ENCODE measurements at places on chromosomes 7 and 10.

- DNase-seq, result peak; percentile 15
Observed at GRCh38 chr10:70541736-70542564, 60.6 kb downstream of the PRF1 start.

DNA sequence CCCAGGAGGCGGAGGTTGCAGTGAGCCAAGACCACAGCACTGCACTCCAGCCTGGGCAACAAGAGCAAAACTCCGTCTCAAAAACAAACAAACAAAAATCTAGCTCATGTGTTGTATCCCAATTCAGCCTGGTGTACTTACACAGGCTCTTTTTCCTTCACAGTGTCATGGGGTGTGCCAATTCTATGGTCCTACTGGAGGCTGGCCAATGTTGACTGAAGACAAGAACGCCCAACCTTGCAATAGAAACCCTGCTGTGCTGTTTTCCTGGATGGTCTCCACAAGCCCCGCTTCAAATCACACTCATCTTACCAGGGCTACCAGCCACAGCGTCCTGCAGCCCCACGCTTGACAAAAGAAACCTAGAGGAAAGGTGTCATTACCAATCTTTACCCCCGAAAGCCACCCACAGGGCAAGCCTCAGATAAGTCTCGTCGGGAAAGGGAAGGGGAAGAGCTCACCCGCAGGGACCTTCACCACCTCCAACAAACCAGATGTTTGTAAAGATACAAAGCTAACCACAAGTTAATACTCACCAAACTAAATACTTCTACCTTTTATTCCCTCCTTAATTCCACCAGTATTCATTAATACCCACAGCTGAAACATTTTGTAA is 64.8 kb downstream of the TNS3 start:
- DNase-seq, result no peak

DNA sequence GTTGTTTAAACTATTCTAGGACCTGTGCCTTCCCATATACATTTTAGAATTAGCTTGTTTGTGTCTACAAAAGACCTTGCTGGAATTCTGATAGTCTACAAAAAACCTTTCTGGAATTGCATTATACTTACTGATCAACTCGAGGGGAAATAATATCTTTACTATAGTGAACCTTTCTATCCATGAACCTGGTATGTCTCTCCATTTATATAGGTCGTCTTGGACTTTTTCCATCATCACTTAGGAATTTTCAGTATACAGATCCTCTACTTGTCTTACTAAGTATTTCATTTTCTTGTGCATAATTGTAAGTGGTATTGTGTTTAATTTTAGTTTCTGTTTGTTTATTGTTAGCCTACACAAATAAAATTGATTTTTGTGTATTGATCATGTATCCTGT is 101.1 kb downstream of the WDFY4 start:
- no peak for DNase-seq

- no peak for DNase-seq
Observed at GRCh38 chr10:87920538-87920937, 57.1 kb downstream of the PTEN start.

- no peak for DNase-seq
Observed at GRCh38 chr10:1372212-1372611, 316.0 kb downstream of the WDR37 start.

- DNase-seq, result no peak
Observed at GRCh38 chr10:97961945-97962344, 68.5 kb downstream of the CRTAC1 start.

DNA sequence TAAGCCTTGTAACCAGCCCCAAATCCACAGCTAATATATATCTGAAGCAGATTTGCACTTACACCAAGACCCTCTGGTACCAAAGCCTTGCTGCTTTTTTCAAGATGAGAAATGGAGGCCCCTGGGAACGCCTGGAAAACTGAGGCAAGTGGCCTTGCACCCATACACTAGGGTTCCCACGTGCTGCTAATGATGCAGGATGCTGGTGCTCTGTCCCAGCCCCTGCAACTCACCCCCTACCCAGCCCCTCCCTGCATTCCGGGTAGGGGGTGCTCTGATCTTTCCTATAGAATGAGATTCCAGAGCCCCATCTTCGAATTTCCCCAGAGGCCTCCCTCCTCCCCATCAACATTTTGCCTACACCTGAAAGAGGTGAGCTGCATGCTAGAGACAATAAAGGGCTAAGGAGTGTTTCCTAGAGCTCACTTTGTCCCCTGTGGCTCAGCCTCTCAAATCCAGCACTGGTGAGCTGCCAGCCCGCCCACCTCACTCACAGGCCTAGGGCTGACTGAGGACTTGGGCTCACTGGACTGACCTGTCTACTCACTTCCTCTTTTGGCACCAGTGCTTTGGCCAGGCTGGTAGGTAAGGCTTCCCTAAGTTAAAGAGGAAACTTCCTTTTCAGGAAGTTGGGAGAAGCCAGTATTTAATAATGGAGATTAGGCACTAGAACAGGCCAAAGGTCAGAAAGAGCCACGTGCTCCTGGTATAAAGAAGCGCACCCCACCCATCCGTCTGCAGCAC is 9.8 kb downstream of the RBP4 start:
- no peak for DNase-seq

GRCh38 chr7:106139265-106140251 is 27.4 kb upstream of the SYPL1 start:
- no peak for DNase-seq

GRCh38 chr7:122595885-122596284 is 103.0 kb downstream of the RNF133 start:
- no peak for DNase-seq

GRCh38 chr10:50324046-50324445 is 72.7 kb upstream of the ASAH2 start:
- DNase-seq, result no peak

DNA sequence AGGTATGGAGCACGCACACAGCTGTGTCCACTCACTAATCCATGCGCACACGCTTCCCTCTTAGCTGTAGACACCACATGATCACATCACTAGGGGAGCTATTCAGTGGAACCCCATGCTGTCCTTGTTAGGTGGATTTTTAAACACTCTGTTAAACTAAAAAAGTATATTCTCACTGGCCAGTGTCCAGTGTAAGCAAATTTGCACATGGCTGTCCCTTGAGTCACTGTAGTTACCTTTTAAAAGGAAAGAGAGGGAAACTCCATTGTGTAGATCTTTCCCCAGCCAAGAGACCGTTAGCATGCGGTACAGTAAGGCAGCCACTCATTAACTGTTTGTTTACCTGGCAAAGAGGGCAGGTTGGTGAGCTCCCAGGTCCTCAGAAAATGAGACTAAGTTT is 81.6 kb upstream of the INSYN2A start:
- DNase-seq, result no peak

- DNase-seq, result no peak
Observed at GRCh38 chr10:132642732-132643008, 105.1 kb downstream of the INPP5A start.

DNA sequence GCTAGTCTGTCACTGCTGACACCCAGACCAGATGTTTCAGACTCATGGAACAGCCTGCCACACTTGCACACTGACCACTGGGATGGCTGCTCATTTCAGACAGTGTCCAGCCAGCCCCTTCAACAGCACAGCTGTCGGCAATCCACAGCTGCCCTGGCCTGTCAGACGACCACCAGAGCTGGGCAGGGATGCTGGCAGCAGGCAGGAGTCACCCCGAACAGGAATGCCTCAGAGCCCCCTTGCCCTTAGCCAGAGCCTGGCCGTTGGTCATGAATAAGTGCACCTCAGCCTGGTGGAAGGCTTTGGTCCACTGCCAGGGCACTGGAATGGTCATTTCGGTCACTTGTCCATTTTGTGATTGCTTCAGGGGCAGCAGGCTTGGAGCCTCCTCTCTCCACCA is 149.6 kb upstream of the TCERG1L start:
- no peak for DNase-seq

- DNase-seq, result no peak
Observed at GRCh38 chr10:110413049-110413783, 84.5 kb upstream of the DUSP5 start.

DNA sequence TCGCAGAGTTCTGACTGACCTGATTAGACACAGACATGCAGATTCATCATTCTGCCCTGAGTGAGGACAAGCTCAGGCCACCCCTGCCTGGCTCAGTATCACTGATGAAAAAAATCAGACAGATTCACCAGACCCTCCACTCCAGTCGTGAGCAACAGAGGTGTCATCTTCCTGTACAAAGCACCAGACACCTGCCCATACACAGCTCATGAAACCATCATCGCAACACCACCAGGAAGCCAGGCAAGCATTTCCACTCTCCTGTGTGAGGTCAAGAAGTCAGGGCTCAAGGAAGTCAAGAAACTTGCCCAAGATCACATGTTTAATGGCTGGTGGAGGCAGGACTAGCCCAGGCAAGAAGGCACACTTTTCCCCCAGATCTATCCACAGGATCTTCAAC is 163.0 kb downstream of the CALN1 start:
- no peak for DNase-seq

GRCh38 chr7:157558516-157558874 is 221.7 kb downstream of the DNAJB6 start:
- peak; percentile 11 for DNase-seq

DNA sequence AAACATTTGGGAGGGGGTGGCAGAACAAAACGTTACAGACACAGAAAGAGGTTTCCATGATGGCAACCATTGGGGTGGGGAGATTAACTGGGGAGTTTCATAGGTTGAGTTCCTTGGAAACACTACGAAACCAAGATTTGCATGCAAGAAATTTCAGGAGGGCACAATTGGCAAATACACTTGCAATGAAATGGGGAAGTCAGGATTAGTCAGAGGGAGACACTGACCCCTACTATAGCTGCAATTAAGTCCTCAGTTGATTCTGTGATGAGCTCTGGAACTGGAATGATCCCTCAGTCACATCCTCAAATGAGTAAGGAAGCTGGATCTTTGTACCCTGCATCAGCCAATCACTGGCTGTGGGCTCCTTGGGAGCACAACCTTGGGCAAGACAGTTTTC is 22.1 kb downstream of the CPEB3 start:
- DNase-seq, result no peak

DNA sequence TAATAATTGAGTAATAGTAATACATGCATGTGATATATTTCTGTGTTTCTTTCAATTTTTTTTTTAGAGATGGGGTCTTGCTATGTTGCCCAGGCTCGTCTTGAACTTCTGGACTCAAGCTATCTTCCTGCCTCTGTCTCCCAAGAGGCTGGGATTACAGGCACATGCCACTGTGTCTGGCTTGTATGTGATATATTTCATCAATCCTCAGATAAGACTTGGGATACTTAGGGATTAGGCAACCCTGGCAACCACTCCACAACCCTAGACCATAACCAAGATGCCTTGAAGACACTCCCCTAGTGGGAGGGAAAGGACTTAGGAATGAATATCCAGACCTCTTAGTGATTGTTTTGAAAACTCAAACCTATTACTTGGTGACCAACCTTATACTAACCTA is 154.8 kb downstream of the CCDC3 start:
- DNase-seq, result no peak

DNA sequence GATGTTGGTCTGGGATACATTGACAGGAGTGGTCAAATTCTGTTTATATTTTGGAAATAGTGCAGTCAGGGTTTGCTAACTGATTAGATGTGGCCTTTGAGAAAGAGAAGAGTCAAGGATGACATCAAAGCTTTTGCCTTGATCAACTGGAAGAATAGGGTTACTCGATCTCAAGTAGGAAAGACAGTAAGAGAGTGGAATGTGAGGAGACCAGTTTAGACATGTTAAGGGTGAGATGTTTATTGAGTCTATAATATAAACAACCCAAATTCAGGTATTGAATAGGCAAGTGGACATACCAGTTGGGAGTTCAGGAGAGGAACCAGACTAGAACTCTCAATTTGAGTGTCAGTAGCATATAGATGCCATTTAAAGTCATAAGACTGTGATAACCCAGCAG is 1.9 kb upstream of the ANKRD7 start:
- DNase-seq, result no peak

- no peak for DNase-seq
Observed at GRCh38 chr10:104980368-104980767, 339.3 kb downstream of the SORCS3 start.

DNA sequence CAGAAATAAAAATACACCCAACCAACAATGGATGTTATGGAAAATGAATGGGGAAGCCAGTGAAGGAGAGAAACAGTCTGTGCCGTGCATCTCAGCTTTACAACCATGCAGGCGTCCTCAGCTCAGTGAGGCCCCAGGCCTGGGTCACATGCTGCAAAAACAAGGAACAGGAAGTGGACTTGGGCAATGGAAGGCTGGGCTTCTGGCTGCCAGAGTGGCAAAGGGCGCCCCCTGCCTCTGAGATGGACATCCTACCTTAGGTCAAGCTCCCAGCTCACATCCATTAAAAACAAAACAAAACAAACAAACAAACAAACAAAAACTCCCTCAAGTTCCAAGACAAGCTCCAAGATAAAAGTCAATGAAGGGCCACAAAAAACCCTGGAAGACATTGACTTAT is 54.7 kb upstream of the AFAP1L2 start:
- peak; percentile 56 for DNase-seq

DNA sequence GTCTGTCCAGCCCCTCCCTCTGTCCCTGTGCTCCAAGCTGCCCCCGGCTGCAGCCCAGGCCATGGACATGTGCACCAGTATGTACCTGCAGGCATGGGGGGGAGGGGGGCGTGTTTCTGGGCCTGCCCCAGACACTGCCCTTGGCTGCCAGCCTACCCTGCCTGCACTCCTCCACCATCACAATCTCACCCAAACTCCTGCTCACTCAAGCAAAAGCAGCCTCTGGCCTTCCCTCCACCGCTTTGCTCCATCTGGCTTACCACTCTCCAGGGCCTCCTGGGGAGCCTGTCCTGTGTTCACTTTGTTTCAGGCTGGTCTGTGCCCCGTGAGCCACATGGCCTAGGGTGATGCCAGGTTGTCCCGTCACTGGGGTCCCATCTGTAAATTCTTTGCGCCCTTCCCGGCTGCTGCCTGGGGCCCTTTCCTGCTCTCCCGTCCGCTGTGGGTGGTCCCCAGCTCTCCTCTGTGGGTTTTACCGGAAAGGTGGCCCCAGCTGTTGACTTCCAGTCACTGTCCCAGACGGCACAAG is 33.3 kb upstream of the PPIF start:
- DNase-seq, result peak; percentile 35

DNA sequence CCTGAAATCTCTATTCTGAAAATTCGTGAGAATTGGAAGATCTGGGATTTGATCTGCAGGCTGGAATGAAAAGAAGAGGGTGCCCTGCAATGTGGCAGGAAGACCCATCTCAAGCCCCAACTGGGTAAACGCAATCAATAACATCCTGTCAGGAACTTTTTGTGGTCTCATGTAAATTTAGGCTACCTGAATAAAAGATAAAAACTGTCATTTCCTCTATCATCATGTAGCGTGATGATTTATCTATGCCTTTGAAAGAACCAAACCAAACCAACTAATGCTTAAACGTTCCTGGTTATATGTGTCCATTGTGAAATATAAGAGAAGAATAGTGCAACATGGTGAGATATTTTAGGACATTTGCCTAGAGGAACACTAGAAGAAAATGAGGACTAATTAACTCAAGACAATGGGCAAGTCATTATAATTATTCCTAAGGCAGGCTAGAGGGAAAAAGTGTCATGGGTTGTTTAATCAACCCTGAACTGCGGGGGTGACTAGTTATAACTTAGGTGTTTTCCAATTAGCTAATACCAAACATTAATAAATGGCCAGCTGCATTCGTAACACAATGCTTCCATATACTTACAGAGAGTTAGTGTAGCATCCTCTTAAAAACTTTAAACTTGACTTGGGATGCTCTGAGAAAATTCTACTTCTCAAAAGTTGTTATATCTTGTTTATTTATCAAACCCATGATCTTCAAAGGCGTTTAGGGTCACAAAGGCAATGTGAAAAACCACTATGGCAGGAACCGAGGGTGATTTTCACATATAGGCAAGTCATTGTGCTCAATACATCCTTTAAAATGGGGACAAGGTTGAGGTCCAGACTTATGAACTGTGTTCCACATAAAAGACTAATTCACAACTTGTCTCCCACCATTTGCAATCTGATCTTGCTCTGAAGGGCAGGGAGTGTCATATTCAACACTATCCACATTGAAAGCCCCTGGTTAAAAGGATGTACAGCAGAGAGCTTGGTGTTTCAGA is 48.6 kb upstream of the ADO start:
- DNase-seq, result no peak
